ENCODE measurements at places on chromosomes 4 and X. TPM values are rescaled to one million over a fixed set of nuclear protein-coding genes. Genes with fewer than 3 reads are reported as not detected.
A peak's percentile ranks its signal among the peaks of the same experiment; 100 is the strongest.

DNA sequence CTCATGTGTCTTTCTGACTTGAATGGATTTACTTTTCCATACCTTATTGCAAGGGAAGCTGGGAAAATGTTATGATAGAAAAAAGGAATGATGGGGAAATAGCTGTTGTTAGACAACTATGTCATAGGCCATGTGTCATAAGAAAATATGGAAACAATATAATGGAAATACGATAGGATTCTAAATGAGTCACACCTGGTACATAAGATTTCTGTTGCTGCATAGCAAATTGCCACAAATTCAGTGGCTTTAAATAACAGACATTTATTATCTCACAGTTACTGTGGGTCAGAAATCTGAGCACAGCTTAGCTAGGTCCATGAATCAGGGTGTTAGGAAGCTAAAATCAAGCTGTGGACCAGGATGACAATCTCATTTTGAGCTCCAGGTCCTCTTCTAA, 44.6 kb upstream of the ANKRD50 start:
- no peaks in the 10 kb centered on the region for H3K36me3 ChIP-seq
- H3K4me3 ChIP-seq, result no peak overlapping the region
- no peak for DNase-seq
- no peaks in the 10 kb centered on the region for H3K4me1 ChIP-seq
- no peak overlapping the region for H3K27ac ChIP-seq

GRCh38 chr4:182874304-182874751, 42.9 kb downstream of the DCTD start:
- no peaks in the 10 kb centered on the region for H3K4me1 ChIP-seq
- no peak overlapping the region for H3K27ac ChIP-seq

GRCh38 chr4:37246891-37247290, 2.3 kb downstream of the NWD2 start:
- H3K36me3 ChIP-seq, result no peaks in the 10 kb centered on the region
- no peak overlapping the region for H3K27ac ChIP-seq
- DNase-seq, result no peak
- H3K27me3 ChIP-seq, result peaks cover 23% of the 10 kb centered on the region
- H3K4me3 ChIP-seq, result no peak overlapping the region

The HTN3 gene
- total RNA-seq, result not detected

GRCh38 chrX:3598709-3599108, 114.7 kb downstream of the PRKX start:
- no peaks in the 10 kb centered on the region for H3K36me3 ChIP-seq
- no peak overlapping the region for H3K27ac ChIP-seq
- no peaks in the 10 kb centered on the region for H3K4me1 ChIP-seq

DNA sequence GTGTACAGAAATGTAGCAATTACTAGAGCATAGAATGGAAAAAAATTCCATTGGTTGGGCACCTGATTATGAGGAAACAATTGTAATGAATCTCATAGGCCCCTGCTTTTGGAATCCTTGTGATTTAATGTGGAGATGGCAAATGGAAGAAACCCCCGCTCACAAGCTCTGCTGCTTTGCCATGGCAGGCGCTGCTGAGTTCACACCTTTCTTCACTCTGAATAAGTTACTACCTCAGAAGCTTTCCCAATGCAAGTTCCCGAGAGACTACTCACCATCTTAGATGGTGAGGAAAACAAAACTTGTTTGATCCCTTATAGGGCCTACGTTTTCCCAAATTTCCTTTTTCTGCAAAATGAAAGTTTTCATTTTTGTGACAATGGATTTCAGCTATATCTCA, 266.6 kb upstream of the TAPT1 start:
- no peak overlapping the region for H3K27ac ChIP-seq
- no peak for DNase-seq
- H3K4me1 ChIP-seq, result no peaks in the 10 kb centered on the region
- no peaks in the 10 kb centered on the region for H3K27me3 ChIP-seq
- no peaks in the 10 kb centered on the region for H3K36me3 ChIP-seq

The DMRTC1 gene
- not detected for total RNA-seq

- H3K4me1 ChIP-seq, result peaks cover 11% of the 10 kb centered on the region
- no peaks in the 10 kb centered on the region for H3K27me3 ChIP-seq
- peak overlapping the region; percentile 88 for H3K27ac ChIP-seq
- no peak for DNase-seq
Observed at GRCh38 chrX:48540028-48540375, 488 bp downstream of the TBC1D25 start.

- peak overlapping the region; percentile 49 for H3K4me3 ChIP-seq
- H3K27me3 ChIP-seq, result peaks cover 46% of the 10 kb centered on the region
- DNase-seq, result no peak
- H3K36me3 ChIP-seq, result no peaks in the 10 kb centered on the region
Observed at GRCh38 chr4:42151568-42152506, 618 bp downstream of the BEND4 start.

DNA sequence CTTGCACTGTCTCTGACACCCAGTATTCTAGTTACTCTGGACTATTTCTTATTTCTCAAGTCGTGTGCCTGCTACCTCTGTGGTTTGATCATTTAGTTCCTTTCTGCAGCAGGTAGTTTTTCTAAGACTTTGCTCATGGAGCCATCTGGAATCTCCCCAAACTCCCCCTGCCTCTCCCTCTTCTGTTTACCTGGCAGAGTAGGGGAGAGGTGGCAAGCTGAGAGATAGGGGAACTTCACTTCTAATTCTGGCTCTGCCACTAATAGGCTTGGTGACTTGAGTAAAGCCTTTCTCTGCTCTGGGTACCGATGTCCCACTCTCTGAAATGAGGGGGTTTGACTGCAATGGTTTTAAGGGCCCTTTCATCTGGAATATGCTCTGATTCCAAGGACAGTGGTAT, 141.3 kb downstream of the CPEB2 start:
- peaks cover 6% of the 10 kb centered on the region for H3K4me1 ChIP-seq
- no peak for DNase-seq
- H3K36me3 ChIP-seq, result no peaks in the 10 kb centered on the region
- H3K27ac ChIP-seq, result no peak overlapping the region
- H3K27me3 ChIP-seq, result no peaks in the 10 kb centered on the region

GRCh38 chr4:174349156-174349555, 65.4 kb downstream of the CEP44 start:
- DNase-seq, result no peak
- H3K27me3 ChIP-seq, result no peaks in the 10 kb centered on the region
- no peaks in the 10 kb centered on the region for H3K4me1 ChIP-seq
- no peak overlapping the region for H3K27ac ChIP-seq
- H3K4me3 ChIP-seq, result no peak overlapping the region

DNA sequence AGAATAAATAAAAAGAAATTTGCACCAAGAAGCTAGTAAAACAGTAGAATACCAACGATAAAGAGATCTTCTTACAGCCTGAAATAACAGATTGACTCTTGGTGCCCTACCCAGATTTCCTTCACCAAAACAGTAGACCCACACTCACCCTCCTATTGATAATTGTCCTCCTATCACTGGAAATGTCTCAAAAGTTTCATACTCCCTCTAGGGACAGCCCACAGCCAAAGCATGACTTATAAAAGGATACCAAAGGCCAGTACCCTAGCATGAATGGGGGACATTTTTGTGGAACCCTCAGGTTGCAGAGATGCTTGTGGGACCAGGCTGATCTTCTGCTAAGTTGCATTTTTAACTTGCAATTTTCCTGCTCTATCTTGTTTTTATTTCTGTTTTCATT, 104.1 kb downstream of the INPP4B start:
- no peaks in the 10 kb centered on the region for H3K36me3 ChIP-seq
- no peaks in the 10 kb centered on the region for H3K27me3 ChIP-seq
- H3K4me1 ChIP-seq, result no peaks in the 10 kb centered on the region
- DNase-seq, result no peak
- H3K27ac ChIP-seq, result no peak overlapping the region

Measured in esophagus muscularis mucosa (tissue), 4 donors.